ENCODE measurements at places on chromosomes 1 and 21.

- peak; percentile 78 for DNase-seq
Observed at GRCh38 chr1:35452106-35452774, 105.0 kb downstream of the KIAA0319L start.

GRCh38 chr1:33086384-33086850 is 5.5 kb downstream of the AZIN2 start:
- peak; percentile 94 for DNase-seq

- DNase-seq = no peak
Observed at GRCh38 chr1:198024782-198025181, 107.6 kb downstream of the LHX9 start.

DNA sequence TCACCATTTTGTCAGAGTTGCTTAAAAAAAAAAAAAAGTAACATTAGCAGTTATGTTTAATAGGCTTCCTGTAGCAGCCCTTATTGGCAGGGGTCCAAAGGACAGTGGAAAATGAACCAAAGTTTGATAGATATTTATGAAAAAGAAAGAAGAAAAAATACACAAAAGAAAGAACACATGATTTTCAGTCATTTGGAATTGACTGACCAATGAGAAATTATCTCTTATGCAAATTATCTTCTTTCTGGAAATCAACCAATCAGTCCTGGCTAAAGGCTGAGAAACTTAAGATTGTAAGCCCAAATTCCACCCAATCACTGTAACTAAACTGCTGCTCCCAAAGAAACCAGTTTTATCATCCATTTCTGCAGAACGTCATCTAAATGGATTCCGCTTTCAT is 282.4 kb downstream of the TM2D1 start:
- DNase-seq = no peak

DNA sequence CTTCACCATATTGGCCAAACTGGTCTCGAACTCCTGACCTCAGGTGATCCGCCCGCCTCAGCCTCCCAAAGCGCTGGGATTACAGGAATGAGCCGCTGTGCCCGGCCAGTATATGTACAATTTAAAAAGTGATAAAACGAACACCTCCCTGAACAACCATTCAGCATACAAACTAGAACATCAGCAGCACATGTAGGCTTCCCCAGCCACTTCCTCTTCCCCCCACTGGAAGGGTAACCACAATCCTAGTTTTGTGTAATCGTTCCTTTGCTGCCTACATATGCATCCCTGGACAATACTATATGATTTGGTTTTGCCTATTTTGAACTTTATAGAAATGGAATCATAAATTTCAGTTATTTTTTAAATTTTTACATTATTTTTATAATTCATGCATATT is 60.4 kb downstream of the DESI2 start:
- no peak for DNase-seq

DNA sequence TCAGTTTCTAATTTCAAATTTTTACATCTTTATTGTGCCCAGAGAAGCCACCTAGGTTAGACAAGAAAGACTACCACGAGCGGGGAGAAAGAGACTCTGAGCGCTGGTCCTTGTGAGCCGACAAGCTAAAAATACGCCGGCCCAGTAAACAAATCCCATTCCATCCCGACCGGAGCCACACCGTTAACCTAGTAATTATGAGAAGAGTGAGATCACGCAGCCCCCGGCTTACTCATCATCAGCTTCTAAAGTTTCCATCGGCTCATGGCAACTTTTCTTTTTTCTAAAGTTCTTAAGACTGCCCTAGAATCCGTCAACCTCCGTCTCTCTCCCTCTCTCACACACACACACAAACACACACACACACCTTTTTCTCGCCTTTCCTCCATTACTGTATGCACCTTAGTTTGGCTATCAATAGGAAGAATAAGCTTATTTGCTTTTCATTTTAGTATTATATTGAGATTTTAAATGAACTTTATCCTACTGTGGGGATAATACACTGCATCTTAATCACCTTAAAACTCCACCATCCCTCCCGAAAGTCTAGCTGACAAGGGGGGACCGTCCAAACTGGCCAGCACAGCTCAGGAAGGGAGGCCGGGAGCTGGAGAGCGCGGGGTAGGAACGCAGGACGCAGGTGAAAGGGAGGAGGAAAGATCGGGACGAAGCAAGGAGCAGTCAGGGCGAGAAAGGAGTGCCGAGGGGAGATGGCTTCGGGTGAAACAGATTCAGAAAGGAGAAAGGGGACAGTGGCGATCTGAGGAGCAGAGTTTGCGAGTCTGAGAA is 728 bp downstream of the OTUD7B start:
- peak; percentile 50 for DNase-seq

DNA sequence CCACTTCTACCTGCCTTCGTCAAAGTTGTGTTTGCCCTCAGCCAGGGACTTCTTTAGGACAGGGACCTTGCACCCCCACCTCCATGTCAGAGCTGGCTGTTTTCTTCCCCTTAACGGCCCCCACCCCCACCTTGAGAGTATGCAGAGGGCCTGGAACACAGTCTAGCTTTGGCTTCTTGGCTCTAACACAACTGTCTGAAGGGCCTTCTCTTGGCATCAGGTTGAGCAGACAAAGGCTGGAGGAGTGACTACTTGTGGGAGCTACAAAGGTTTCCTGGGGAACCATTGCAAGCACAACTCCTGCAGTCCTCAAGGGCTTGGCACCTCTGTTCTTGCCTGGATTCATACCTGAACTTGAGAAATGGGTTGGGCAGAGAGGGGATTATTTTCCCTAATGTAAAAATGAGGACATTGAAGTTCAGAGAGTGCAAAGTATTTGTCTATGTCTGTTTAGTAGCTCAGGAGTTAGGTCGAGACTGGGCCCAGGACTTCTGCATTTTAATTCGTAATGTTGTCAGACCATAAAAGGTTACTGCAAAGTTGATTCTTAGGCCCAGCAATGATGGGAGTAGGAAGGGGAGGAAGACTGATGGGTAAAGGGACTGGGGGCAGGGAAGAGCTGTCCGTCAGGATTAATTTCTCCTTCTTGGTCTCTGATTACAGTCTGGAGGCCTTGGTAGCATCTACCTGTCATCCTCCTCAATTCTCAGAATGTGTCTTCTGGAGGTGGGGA is 2.6 kb downstream of the CYP4B1 start:
- DNase-seq = no peak

GRCh38 chr1:203283597-203283996 is 21.7 kb upstream of the BTG2 start:
- no peak for DNase-seq

DNA sequence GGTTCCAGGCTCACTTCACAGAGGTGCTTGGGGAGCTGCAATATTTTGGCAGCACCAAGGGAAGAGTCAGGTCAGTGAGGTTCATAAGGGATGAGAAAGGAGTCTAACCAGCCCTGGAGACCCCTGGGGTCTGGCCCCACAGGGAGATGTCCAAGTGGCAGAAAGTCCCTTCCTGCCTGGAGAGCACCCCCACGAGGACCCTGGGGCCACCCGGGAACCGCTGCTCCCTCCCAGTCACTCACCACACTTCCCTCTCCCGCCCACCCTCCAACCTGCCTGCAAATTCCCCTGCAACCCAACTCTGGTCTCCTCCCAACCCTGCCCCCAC is 6.5 kb upstream of the ITGB2 start:
- DNase-seq = no peak

- DNase-seq = no peak
Observed at GRCh38 chr1:52180176-52180575, 38.3 kb downstream of the ZFYVE9 start.

GRCh38 chr1:111709986-111710385 is 29.2 kb downstream of the INKA2 start:
- no peak for DNase-seq

DNA sequence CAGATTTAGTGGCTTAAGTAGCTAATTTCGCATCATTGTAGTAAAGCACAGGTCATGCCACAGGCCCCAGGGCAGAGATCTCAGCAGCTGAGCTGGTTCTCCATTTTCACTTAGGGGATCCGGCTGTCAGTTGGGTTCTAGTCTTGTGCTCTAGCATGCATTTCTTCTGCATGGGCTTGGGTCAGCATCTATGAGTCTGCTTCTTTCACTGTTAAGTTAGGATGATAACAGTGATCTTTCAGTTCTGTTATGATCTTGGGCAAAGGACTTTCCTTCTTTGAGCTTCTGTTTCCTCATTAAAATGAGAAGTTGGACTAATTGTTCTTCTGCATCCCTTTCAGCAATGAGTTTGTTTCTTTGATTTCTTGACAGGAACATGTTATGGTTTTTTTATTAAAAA is 123.6 kb upstream of the DNAH14 start:
- DNase-seq = no peak

DNA sequence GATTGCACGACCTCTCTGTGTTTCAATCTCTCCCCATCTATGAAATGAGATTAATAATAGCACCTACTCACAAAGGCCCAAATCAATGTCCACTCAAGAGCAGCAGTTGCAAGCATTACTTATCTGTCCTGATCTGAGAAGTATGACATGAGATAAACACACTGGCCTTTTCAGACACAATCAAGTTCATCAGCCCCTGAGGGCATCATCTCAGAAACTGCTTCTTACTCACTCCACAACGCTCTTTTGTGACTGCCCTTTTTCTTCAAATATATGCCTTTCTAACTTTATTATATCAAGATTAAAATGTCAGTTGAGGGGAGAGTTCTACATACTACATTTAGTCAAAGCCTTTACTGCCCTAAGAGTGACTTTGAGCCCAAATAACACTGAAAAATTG is 371.9 kb upstream of the SPAG17 start:
- no peak for DNase-seq

DNA sequence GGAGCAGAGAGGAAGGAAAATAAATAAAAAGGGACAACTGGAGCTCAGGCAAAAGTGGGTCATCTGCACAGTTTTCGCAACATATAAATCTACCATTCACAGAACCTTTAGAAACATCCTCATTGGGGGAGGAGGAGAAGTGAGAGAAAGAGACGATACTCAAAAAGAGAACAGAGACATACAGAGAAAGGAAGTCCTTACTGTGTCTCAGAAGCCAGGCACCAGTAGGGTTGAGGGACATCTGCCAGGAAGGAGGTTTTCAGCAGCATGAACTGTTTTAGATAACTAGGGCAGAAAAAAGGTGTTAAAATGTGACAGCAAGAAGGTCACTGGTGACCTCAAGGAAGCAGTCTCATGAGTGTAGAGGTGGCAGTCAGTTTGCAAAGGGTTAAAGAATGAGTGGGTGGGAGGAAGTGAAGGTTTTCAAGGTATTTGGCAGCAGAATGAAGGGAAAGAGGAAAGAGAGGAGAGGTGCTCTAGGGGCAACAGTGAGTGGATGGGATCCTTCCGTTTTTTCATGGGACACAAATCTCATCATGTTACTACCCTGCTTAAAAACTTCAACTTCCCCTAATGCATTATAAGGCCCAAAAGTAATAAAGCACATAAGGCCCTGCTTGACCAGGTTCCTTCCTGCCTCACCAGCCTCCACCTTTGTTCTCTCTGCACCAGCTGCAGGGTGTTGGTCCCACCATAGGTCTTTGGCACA is 9.5 kb downstream of the JAK1 start:
- DNase-seq = peak; percentile 70

DNA sequence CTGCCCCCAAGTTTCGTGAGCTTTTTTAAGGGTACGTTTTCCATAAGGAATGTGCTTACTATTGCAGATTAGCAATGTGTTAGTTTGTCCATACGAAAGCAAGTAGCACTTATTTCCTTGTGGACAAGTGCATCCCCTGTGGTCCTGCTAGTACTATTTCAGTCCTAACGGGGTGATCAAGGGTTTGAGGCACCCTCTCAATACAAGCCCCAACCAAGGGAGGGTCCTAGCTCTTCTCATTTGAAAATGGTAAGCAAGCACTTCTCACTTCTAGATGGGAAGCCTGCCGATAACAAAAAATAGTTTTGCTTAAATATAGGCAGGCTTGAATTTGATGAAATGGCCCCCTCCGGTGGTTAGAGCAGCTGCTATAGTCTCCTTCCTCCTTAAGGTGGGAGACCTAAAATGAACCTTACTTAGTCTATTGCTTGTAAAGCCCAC is 64.0 kb upstream of the HMCN1 start:
- DNase-seq = peak; percentile 18

GRCh38 chr1:44505210-44505993 is 100.3 kb downstream of the RNF220 start:
- no peak for DNase-seq

GRCh38 chr1:37085393-37085792 is 51.1 kb upstream of the GRIK3 start:
- no peak for DNase-seq

- DNase-seq = no peak
Observed at GRCh38 chr1:92484472-92485380, 2.0 kb downstream of the GFI1 start.

GRCh38 chr1:212827171-212827776 is 20.2 kb downstream of the SPATA45 start:
- DNase-seq = no peak

- no peak for DNase-seq
Observed at GRCh38 chr1:74790453-74790852, 57.5 kb downstream of the TYW3 start.

DNA sequence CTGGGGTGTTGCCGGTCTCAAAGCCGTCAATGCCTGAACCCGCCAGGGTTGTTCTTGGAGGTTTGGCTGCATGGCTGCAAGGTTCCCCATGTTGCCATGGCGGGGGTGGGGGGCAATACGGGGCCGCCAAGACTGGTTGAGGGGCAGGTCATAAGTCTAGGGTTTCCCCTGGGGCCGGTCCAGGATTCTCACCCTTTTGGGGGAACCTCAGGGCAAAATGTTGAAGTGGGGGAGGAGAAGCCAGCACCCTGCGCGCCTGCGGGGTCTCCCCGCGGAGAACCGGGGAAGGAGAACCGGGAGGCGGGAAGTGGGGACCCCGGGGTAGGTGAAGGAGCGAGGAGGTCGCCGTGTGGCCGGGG is 401 bp upstream of the ARHGEF10L start:
- no peak for DNase-seq

- DNase-seq = no peak
Observed at GRCh38 chr1:32886828-32887414, 630 bp downstream of the HPCA start.

DNA sequence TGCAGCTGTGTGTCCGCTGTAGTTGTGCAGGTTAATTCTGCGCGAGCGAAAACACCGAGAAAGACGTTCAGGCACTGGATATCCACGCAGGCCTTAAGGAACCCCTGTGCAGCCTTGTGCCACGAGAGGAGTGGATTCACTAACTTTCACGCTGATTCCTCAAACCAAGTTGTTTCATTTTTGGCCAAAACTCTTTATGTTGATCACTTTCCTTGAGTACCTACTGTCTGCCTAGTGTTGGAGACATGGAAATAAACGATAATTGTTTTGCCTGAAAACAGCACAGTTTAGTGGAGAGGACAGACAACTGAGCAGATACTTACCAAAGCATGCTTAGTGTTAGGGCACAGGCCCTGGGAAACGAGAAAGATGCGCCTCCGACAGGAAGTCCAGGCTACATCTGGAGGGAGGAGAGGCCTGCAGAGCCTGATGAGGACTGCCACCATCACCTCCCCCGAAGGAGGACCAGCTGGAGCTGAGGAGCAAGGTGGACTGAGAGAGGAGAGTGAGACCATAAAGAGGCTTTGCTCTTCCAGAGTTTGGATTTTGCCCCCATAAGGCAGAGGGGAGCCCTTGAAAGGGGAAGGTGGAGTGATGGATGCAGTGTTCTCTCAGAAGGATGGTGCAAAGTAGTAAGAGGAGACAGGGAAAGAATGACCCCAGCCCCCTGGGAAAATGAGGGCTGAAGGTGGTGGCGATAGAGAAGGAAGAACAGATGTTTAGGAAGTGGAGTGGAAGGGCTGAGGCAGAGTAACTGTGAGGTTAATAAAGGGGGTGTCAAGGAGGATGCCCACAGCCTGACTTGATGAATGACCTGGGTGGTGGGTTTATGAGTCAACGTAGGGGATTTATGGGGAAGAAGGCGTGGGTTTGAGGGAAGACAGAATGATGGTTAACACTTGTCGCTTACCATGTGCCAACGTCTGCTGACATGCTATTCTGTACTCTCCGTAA is 956 bp upstream of the SCAF4 start:
- DNase-seq = no peak

- DNase-seq = peak; percentile 17
Observed at GRCh38 chr1:16324456-16324890, 27.8 kb downstream of the FBXO42 start.

GRCh38 chr1:29779146-29779545 is 542.8 kb downstream of the PTPRU start:
- DNase-seq = no peak

All from Ammon's horn (tissue), 1 donor.